Epithelial cell of proximal tubule (primary cell): ENCODE measurements at places on chromosomes 13 and 19.

DNA sequence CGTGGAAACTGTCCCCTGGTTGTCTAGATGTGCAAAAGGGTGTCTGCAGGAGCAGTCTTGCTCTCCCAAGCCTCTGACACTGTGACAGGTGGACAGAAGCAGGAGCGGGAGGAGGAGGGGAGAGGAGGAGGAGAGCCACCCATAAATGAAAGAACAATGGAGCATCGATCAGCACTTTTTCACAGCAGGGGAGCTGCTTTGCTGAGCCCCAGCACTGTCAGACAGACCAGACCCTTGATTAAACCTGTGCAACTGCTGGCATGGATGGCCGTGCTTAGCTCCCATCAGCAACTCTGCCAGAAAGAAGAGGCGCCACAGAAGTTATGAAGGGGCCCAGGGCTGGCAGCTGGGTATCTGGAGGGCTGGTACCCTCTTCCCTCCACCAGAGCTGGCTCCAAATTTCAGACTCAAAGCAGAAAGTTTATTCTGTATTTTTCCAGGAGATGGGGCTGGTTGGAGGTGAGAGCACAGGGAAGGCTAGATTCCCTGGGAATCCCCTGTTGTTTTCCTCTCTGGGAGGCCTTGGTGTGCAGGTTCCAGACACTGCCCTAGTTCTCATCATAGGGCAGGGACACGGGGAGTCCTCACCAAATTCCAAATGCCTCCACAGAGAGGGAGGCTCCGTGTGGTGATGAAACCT lies 1192.2 kb downstream of the UQCRFS1 start:
- DNase-seq, result no peak

- no peak for DNase-seq
Observed at GRCh38 chr19:2922987-2923386, 21.8 kb downstream of the ZNF77 start.

- no peak for DNase-seq
Observed at GRCh38 chr13:37715606-37716015, 117.0 kb upstream of the POSTN start.

DNA sequence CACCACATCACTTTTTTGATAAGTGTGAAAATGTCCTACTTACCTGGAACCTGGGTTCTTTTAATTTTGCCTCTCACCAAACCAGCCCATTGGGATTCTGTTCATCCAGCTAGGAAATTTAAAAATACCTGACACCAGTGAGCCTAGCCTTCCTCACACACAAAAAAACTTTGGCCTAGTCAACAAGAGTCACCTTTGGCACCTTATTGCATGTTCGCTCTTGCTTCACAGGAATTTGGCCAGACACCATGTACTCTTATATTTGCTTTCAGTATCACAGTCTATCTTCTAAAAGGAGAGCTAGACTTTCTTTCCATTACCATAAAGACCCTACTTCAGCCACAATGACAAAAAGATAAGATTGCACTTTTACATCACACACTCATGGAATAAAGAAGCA lies 65.8 kb downstream of the ZNF257 start:
- DNase-seq, result no peak

DNA sequence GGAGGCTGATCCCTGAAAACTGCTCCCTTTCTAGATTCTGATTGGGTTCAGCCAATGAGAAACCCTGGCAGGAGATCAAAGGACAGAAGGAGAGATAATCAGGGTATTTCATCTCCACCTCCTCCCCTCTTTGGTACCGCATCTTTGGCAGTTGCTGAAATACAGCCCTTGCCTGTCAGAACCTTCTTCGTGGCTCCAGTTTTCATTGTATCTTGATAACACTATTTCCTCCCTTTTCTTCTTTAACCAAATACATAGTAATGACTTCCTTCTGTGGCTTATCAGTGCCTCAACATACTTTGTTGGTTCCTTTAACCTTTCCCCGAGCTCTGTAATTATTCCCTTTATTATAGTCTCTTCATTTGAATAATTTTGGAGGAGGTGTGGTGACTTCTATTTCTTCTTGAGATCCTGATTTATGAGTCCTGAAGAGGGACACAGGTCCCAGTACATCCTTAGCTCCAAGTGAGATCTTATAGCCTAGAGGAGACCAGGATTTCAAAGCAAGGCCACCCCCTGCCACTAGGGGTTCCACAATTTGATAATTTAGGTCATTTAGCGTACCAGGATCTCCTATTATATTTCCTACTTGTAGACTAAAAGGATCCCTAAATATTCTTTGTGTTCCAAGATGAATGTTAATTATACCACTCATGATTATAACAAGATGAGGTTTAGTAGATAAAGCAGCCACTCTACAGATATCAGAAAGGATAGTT lies 98.0 kb downstream of the EDNRB start:
- DNase-seq, result no peak

- no peak for DNase-seq
Observed at GRCh38 chr13:98922306-98922705, 55.6 kb downstream of the DOCK9 start.

DNA sequence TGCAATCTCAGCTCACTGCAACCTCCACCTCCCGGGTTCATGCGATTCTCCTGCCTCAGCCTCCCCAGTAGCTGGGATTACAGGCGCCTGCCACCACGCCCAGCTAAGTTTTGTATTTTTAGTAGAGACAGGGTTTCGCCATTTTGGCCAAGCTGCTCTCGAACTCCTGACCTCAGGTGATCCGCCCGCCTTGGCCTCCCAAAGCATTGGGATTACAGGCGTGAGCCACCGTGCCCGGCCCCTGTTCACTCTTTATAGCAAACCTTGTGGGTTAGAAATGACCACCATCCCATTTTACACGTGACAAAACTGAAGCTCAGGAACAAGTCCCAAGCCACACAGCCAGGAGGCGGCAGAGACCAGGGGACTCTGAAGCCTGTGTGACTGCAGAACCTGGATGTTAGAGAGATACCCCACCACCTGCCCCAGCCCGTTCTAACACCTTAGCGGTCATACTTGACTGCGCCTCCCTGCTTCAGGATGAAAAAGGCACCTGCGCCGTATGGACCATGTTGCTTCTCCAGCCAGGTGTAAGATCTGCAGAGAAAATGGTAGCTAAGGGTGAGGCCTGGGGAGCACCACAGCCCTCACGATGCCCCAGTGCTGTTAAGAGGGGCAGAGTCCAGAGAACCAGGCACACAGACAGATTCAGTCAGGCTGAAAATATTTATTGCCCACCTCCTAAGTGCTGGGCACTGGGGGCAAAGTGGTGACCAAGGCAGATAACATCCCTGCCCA lies 3.6 kb downstream of the DMAC2 start:
- no peak for DNase-seq
